ENCODE measurements at places on chromosomes 7 and 10.
A peak's percentile ranks its signal among the peaks of the same experiment; 100 is the strongest.

DNA sequence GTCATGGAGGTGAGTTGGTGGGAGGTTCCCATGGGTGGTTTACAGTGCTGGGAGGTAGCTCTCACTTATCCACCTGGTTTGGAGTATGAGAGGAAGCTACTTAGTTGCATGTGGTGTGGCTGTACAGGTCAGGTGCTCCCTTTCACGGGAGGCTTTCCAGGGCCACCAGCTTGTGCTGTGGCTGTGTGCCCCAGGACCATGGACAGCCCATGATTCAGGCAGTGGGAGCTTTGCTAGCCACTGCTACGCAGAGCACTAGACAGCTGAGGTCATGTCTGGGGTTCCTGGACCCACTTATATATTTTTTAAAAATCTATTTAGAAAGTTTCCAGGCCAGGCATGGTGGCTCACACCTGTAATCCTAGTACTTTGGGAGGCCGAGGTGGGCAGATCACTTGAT is 42.5 kb upstream of the KCNMA1 start:
- DNase-seq: no peak

- DNase-seq: no peak
These were observed 166.2 kb upstream of the SP8 start for GRCh38 chr7:20952916-20953315.

DNA sequence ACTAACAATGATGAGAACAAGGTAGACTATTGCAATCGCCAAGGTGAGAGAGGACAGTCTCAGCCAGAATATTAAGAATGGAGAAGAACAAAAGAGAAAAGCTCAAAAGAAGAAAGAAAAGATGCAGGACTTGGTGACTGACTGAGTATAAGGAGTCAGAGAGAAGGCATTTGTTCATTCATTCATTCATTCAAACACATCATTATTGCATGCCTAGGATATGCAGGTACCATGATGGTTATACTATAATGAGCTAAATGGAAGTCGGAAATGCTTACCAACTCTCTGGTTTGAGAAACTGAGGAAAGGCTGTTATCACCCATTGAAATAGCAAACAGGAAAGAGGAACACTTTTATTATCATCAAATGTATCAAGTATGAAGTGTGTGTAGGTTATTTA is 180.7 kb downstream of the IMMP2L start:
- no peak for DNase-seq

GRCh38 chr10:33743429-33743857 is 409.0 kb upstream of the NRP1 start:
- DNase-seq: no peak

DNA sequence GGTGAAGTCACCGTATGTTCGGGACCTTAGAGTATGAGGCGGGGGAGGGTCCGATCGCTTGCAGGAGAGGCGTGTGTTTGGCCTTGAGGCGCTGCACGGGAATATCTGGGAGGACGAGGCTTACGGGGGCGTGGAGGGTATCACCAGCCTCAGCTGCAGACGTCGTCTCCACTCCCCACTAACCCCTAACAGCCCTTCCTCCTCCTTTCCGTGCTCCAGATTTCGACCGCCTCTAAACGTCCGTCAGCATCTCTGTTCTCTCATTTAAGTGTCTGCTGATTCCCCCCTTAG is 23.5 kb upstream of the ZNF12 start:
- no peak for DNase-seq

DNA sequence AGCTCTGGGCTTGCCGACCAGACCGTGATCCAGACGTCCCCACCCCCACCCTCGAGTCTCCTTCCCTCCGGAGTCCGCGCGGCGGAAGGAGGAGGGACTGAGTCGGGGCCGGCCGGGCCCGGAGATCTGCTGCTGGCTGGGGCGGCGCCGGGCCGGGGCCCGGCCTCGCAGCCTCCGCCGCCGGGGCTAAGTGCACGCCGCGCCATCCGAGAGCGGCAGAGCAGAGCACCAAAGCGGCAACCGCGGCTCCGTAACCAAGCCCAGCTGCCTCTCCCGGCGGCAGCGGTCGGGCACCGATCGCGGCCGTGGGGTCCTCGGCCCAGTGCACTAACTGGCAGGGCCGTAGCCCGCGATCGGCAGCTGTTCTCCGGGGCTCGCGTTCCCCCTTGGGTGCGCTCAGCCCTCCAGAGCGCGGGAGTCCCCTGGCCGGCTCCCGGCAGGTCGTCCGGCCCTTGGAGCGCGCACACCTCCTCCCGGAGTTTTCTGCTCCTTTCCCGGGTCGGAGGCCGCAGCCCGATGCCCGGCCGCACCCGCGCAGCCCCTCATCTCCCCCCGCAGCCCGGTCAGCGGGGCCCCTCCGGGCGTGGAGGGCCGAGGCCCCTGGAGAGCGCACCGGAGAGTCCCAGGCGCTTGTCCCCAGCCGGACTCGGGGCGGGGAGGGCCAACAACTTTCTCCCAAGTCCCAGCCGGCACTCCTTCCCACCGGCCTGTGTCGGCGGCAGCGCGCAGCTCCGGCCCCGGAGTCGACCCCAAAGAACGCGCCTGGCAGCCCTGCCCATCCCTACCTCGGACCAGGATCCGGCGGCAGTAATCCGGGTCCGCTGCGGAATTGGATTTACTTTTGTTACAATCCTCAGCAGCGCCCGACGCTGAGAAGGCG is 799 bp downstream of the VAX1 start:
- DNase-seq: no peak

DNA sequence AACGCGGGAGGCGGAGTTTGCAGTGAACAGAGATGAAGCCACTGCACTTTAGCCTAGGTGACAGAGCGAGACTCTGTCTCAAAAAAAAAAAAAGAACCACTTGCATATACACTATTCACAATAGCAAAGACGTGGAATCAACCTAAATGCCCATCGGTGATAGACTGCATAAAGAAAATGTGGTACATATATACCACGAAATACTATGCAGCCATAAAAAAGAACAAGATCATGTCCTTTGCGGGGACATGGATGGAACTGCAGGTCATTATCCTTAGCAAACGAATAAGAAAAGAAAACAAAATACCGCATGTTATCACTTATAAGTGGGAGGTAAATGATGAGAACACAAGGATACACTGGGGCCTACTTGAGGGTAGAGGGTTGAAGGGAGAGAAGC is 39.5 kb downstream of the EGFR start:
- no peak for DNase-seq

- no peak for DNase-seq
These were observed 751.1 kb downstream of the GRM8 start for GRCh38 chr7:126501617-126502016.

DNA sequence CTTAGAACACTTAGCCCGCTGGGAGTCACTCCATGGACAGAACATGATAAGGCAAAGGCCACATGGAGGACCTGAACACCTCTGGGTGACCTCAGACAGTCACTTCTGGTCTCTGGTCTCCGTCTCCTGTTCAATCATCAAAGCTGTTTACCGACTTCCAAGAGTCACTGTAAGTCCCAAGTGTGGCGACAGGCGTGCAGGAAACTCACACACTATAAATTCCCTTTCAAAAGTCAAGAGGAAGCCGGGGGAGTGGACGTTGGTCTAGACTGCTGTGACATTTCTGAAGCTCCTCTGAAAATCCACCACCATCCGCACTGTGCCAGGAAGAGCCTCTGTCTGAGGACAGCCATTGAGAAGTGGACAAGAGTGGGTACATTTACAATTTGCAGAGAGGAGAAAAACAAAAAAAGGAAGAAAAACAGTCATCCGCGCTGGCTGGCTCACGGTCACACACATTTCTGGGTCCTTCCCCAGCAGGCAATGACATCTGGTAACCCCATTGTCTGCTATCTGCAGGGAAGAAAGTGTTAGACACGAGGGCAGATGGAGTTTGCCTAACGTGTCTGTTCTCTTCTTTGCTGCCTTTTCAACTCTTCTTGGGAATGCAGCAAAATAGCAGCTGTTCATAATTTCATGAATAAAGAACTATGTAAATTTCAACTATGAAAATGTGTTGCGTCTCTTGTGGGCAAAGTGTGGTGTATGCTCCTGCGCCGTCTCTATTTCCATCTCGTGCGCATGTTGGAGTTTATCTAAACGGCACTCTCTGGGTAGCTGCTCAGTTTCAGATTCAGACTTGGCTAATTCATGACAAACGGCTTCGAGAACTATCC is 32.9 kb upstream of the CUX1 start:
- no peak for DNase-seq

DNA sequence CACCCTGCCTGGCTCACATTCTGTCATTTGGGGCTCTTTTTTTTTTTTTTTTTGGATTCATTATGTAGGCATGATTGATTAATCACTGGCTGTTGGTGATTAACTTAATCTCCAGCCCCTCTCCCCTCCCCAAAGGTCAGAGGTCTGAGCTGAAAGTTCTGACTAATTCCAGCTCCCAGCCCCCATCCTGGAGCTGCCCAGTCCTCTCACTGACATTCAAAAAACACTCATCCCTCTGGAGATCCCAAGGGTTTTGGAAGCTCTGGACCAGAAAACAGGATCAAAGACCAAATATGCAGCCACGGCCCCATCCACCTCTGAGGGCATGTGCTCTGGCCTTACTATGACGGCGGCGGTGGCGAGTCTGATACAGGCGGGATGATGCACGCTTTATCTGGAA is 53.8 kb downstream of the RBM17 start:
- DNase-seq: no peak

DNA sequence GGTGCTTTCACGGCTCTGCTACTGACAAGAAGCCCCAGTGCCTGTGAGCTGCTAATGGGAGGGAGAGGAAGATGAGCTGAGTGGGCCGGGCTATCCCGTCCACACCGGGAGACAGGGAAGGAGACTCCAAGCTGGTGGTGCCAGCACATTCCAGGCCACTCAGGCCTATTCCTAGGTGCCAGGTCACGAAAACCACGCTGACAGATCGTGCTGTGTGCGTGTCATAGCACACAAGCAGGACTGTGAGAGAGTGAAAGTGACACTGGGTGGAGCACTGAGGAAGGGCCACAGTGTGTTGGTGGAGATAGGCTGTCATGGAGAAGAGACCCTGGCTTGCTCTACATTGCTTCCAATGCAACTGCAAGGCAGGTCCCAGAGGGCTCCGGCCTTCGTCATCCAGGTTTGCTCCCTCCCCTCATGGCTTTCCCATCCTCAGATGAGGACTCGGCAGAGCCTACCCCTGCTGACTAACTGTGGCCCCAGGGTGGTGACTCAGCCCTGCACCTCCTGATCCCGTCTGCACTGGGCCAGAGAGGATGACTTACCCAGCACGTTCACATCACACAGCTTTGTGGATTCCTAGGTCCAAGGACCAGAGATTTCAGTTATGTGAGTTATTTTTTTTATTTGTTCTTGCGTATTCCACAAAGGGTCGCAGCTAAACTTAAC is 167.3 kb downstream of the EGFR start:
- DNase-seq: no peak

GRCh38 chr7:132066761-132067171 is 509.5 kb downstream of the PLXNA4 start:
- no peak for DNase-seq

- no peak for DNase-seq
These were observed 22.3 kb upstream of the COMMD3 start for GRCh38 chr10:22293747-22294404.

- no peak for DNase-seq
These were observed 17.1 kb downstream of the STEAP4 start for GRCh38 chr7:88289564-88290025.

DNA sequence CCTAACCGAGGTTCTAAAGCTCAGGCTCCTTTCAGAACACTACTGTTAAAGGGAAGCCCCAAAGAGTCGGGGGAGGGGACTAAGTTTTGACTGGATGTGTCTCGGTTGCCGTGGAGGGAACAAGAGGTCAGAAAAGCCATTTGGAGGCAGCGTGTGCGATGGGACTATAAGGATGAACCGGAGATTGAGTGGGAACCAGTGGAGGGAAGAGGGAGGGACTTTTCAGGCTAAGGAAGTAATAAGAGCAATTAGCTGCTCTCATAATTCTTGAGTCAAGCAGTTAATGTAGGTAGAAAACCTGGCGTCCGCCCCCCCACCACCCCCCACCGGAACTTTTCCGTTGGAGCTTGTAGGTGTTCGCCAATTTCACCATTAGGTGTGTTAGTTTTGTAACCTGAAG is 491 bp upstream of the AKAP9 start:
- DNase-seq: peak; percentile 3

- no peak for DNase-seq
These were observed 17.3 kb upstream of the PRKAR2B start for GRCh38 chr7:107027208-107027607.

DNA sequence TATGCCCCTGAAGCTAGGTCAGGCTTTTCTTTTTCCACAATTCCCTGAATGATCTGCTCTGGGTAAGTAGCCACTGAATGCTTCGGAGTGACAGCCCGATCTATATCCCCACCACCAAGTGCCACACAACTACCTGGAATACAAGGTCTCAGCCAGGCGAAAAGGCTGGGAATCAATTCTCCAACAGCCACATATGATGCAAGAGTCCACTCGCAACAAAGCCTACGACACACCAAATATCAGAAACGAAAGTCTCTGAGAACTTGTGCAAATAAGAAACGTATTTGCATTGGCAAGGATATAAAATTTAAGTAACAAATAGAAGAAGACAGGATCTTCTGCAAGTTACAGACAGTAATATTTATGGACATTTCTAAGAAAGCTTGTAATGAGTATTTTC is 5.7 kb downstream of the HIPK2 start:
- no peak for DNase-seq

GRCh38 chr10:73967022-73967429 is 30.9 kb upstream of the VCL start:
- no peak for DNase-seq

GRCh38 chr7:44064791-44065430 is 456 bp downstream of the PGAM2 start:
- no peak for DNase-seq

GRCh38 chr10:17456032-17456548 is 1.7 kb upstream of the ST8SIA6 start:
- no peak for DNase-seq

- no peak for DNase-seq
These were observed 23.3 kb downstream of the NPY start for GRCh38 chr7:24307326-24307725.

GRCh38 chr7:24572393-24572996 is 757 bp upstream of the PALS2 start:
- peak; percentile 11 for DNase-seq

- DNase-seq: no peak
These were observed 116.1 kb downstream of the HIBADH start for GRCh38 chr7:27546610-27547009.
